ENCODE measurements at places on chromosomes 4 and X.

DNA sequence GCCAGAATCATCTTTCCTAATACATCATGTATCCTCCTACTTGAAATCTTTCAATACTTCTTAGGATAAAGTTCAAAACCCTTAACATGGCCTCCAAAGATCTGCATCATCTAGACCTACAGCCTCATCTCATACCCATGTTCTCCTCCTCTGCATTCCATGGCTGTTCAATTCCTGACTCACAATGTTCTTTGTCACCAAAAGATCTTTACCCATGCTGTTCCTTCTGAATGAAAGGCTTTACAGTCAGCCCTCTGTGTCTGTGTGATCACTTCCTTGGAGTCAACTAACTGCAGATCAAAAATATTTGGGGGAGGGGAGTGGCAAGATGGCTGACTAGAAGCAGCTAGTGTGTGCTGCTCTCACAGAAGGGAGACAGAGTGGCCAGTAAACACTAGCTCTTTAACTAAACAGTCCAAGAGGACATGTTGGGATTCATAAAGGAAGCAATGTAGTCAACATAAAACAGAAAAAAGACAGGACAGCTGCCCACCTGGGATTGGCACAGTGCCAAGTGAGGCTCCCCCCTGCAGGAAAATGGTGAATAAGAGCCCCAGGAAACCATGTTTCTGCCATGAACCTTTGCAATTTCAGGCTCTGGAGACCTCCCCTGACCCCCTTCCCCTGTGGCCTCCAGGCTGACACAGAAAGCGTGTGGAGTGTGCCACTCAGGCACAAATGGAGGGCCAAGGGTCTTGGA is 31.9 kb downstream of the CBR4 start:
- no peak for DNase-seq

DNA sequence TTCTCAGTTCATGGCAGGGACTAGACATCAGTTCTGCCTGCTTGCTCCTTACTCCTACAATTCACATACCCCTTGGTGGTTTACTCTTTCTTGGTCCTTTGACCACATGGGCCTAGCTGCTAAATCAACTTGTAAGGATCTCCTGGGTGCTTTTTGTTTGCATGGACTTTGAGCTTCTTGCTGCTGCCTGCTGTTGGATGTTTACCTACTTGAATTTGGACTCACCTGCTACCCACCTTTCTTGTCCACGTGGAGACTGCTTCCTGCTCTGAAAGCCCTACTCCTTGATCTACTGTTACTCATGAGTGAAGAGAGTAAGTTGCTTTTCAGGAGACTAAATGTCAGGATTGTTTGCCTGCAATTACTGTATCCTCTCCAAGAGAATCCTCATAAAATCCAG is 15.2 kb upstream of the ARHGAP24 start:
- DNase-seq = no peak

GRCh38 chrX:74892561-74892960 is 32.7 kb downstream of the NEXMIF start:
- DNase-seq = no peak

- DNase-seq = no peak
Observed at GRCh38 chr4:159547645-159548308, 444.9 kb downstream of the RAPGEF2 start.

DNA sequence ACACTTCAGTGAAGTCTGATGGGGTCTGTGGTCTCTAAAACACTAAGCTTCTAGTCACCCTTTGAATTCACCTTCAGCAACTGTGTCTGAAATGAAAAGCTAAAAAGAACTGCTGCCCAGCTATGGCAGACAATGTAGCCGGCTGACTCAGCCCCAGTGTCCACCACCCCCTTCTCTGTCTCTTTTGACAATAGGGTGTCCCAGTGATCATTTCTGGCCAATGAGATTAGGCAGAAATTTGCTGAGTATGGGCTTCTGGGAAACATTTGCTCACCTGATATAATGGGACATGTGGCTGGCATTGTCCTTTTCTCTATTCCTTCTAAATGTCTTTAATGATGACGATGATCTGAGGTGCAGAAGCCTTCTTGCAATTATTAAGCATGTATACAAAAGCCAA is 20.6 kb downstream of the IGFBP7 start:
- DNase-seq = no peak

DNA sequence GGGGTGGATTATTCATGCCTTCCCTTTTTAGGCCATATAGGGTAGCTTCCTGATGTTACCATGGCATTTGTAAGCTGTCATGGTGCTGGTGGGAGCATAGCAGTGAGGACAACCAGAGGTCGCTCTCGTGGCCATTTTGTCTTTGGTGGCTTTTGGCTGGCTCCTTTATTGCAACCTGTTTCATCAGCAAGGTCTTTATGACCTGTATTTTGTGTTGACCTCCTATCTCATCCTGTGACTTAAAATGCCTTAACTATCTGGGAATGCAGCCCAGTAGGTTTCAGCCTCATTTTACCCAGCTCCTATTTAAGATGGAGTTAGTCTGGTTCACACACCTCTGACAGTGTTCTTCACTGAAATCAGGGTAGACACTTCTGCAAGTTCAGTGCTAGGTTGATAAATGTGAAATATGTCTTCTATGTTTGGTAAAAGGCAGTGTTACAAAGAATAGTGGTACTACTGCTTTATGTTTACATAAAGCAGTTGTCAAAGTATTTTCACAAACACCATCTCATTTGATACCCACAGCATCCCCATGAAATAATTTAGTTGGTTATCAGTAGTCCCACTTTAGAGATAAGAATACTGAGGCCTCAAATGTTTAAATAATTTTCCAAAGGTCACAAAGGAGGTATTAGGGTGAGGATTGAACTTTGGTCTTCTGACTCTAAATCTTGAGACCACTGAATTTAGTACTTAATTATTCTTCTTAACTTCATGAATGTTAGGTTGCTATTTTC is 77.1 kb upstream of the C4orf54 start:
- DNase-seq = no peak

DNA sequence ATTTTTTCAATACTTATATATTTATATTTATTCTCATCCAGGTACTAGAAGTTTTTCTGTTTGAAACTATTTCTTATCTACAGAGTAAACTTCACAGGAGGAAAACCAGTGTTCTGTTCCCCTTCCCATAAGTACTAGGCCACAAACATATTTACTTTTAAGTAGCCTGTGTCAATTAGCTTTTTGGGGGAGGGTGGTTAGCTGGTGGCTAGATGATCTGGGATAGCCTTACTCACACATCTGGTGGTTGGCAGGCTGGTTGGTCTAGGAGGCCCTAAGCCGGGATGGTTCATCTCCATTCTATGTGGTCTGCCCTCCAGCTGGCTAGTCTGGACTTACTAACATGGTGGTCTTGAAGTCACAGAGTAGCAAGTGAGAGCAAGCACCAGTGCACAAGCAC is 6.2 kb downstream of the JADE3 start:
- DNase-seq = no peak

GRCh38 chr4:186789651-186790050 is 66.0 kb upstream of the FAT1 start:
- DNase-seq = no peak

- DNase-seq = no peak
Observed at GRCh38 chrX:126063984-126064383, 102.1 kb downstream of the DCAF12L2 start.

GRCh38 chr4:40514497-40514951 is 115.1 kb downstream of the RBM47 start:
- DNase-seq = no peak

DNA sequence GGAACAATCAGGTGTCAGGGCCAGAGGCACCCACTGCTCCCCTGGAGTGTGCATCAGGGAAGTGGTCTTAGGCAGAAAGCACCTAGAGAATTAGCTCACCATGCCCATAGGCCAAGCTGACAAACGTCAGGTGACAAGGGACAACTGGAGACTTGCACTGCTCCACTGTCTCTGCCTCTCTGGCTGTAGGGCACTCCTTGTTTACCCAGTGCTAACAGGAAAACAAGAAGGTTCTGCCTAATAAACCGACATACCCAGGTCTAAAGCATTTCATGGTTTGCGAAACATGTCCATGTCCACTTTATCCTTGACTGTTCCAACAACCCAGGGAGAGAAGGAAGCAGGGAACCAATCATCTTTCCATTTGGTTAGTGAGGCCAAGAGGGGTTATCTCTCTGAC is 92.5 kb upstream of the MAMLD1 start:
- DNase-seq = no peak

GRCh38 chr4:114495471-114495928 is 103.1 kb upstream of the UGT8 start:
- no peak for DNase-seq

DNA sequence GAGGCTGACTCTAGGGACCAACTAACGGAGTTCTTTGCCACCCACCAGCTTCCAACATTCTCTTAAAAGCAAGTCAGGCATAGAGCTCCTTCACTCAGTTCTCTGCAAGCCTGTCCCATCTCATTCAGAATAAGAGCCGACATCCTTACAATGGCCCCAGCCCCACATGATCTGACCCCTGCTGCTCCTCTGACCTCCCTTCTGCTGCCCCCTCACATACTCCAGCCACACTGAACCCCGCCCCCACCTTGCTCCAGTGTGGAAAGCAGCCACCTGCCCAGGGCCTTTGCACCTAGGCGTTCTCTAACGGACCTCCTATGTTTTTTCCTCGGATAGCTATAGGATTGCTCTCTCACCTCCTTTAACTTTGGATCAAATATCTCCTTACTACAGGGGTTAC is 143.2 kb upstream of the ETNPPL start:
- DNase-seq = no peak

DNA sequence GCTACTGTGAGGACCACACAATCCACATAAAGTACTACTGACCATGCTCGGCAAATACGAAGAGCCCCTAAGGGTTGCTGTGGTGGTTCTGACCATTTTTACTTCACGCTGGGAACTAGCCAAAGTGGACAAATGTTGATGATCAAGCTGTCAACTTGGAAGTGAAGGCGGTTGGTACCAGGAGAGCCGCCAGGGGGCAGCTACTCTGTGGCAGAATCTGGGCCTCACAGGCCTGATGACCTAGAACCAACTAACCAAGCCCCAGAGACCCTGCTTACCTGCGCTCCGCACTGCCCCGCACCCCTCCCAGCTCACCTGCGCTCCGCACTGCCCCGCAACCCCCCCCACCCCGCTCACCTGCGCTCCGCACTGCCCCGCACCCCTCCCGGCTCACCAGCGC is 5.6 kb downstream of the GAK start:
- DNase-seq = no peak

GRCh38 chr4:185542626-185543315 is 7.5 kb upstream of the PDLIM3 start:
- DNase-seq = no peak

DNA sequence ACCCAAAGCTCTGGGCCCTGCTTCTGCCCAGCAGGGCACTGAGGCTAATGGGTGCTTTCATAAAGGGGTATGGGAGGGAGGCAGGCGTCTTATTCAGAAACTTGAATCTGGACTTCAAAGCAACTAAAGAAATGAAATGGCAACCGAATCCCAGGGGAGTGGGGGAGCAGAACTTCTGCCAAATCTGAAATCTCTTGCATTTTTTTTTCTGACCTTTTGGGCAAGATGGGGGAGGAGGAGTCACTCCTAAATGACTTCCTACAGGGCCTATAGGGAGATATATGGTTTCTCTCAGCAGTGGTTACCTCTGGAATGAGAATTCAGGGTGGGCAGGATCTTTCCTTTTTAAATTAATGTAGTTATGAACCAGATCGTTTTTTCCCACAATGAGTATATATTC is 30.6 kb upstream of the KIAA1210 start:
- no peak for DNase-seq

GRCh38 chr4:6134612-6135220 is 65.6 kb downstream of the JAKMIP1 start:
- no peak for DNase-seq

GRCh38 chr4:62320612-62321011 is 1120.5 kb downstream of the ADGRL3 start:
- no peak for DNase-seq

DNA sequence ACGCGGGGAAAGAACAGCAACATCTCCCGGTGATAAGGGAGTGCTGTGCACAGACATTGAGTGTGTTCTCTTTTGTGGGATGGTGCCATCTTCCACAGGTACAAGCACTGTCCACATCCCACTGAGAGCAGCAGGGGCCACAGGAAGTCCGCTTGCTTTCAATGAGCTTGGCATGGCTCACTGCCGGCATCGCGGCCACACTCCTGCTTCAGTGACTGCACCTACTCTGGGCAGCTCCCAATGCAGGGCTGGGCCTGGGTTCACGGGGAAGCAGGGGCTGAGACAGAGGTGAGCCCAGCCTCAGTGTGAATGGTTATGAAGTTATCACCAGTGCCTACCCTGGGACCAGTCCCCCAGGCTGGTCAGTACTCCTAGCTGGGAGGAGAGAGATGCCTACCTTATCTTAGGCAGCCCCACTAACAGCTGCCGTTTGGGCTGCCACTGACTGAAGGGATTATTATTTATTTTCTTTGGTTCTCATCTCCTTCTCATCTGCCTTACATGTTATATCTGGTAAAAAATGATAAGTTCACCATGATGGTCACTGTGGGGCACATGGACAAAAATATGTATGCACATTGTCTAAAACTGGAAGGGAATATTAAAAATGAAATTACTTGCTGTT is 99.2 kb downstream of the MGST2 start:
- no peak for DNase-seq

- DNase-seq = no peak
Observed at GRCh38 chr4:151324124-151324751, 1.2 kb downstream of the SH3D19 start.

DNA sequence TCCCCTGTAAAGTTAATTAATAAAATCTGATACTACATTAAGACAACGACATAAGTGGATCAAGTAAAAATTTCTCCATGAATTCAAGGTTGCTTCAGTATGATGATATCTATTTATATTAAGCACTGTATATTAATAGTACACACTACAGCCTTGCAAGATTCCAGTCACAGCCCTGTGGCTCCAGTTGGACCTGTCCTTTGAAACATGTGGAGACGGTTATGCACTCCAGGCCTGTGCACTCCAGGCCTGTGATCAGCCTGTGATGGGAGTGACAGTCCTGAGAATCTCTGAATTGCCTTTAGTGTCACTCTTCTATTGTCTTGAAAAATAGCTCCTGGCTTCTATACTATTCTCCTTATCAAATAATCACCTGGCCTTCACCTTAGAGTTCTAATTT is 981.1 kb upstream of the AGA start:
- no peak for DNase-seq

DNA sequence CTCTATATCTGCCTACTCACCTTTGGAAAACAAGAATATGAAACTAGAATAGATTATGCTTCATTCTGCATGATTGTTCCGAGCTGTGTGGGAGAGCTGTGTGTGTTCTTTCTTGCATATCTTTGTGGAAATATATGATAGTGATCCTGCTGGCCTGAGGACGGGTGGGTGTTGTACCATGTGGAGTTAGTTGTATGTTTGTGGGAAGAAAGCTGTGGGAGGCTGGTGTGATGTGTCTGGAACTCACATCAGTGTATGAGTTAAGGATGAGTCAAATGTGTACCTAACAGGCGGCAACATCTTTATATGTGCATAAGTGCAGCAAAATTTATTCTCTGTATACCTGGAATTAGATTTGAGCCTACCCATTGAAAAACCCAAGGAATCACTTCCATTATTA is 208.1 kb upstream of the ADGRL3 start:
- DNase-seq = no peak

DNA sequence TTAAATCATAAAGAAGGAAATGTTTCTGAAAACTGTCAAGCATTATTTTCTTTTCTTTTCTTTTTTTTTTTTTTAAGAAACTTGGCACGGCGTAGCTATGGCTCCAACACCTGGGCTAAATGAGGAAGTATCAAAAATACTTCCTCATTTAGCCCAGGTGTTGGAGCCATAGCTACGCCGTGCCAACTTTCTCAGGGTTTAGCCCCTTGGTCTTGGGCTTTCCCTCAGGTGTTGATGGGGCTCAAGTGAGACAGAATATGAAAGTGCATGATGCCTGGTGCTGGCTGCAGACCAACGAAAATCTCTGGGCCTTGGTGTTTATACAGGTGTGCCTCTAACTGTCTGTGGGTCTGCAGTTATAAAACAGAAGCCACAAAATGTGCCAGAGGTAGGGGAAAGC is 132.7 kb downstream of the ARHGAP24 start:
- DNase-seq = no peak

Data from NCI-H446 treated with DMSO at 0.1 percent for 48 hours (cell line).